Natural killer cell (primary cell): ENCODE measurements at places on chromosomes 13 and 19. TPM values are rescaled to one million over a fixed set of nuclear protein-coding genes. Genes with fewer than 3 reads are reported as not detected.

DNA sequence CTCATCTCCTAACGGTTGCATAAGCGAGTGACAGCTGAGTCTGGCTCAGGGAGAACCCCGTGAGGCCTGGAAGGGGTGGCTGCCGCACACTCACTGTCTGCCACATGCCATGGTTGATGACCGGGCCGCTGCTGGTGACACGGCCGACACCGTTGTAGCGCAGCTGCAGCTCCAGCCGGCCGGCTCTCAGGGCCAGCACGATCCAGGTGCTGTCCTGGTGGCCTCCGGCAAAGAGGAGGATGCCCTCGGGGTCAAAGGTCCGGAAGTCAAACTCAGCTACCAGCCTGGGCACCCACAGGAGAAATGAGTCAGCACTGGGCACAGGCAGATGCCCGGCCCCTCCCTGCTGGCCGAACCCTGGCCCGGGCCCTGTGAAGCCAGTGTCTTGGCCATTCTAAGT, 31.7 kb downstream of the GAS6 start:
- no peak for DNase-seq
- H3K27ac ChIP-seq: no peak overlapping the region

GRCh38 chr13:26880735-26881134, 120.1 kb upstream of the GPR12 start:
- DNase-seq: no peak
- H3K27me3 ChIP-seq: peaks cover 2% of the 10 kb centered on the region
- no peak overlapping the region for H3K4me3 ChIP-seq
- H3K4me1 ChIP-seq: no peaks in the 10 kb centered on the region
- no peaks in the 10 kb centered on the region for H3K36me3 ChIP-seq

GRCh38 chr19:42628411-42629140, 33.9 kb upstream of the CEACAM8 start:
- no peaks in the 10 kb centered on the region for H3K27me3 ChIP-seq
- no peak for DNase-seq
- H3K36me3 ChIP-seq: no peaks in the 10 kb centered on the region
- H3K4me3 ChIP-seq: no peak overlapping the region

RFC3 gene
- 6.8 TPM for total RNA-seq

GRCh38 chr19:2329149-2329478, 630 bp downstream of the SPPL2B start:
- no peak for DNase-seq
- H3K4me1 ChIP-seq: peaks cover 78% of the 10 kb centered on the region
- peak overlapping the region; percentile 49 for H3K27ac ChIP-seq
- no peaks in the 10 kb centered on the region for H3K27me3 ChIP-seq

DNA sequence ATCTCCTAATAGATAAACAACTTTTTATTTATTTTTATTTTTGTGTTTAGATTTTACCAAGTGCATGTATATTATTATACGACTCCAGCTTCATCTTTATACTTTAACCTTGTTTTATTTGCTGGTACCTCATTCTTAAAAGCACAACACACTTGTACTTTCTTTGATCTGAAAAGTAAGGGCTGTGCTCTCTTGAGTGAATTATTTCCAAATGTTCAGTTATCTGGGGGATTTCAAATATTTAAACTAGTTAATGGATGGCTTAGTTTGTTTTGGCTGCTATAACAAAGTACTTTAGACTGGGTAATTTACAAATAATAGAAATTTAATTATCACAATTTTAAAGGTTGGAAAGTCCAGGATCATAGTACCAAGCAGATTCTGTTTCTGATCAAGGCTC, 1148.2 kb upstream of the PCDH9 start:
- H3K4me3 ChIP-seq: no peak overlapping the region
- H3K27ac ChIP-seq: no peak overlapping the region
- H3K4me1 ChIP-seq: no peaks in the 10 kb centered on the region
- H3K36me3 ChIP-seq: no peaks in the 10 kb centered on the region
- no peak for DNase-seq
